Activated CD8-positive, alpha-beta memory T cell treated with anti-CD3 and anti-CD28 coated beads for 1 hour (primary cell): ENCODE measurements at places on chromosomes 2 and 18.

GRCh38 chr2:220504938-220505503, 877.6 kb downstream of the SLC4A3 start:
- DNase-seq: no peak

DNA sequence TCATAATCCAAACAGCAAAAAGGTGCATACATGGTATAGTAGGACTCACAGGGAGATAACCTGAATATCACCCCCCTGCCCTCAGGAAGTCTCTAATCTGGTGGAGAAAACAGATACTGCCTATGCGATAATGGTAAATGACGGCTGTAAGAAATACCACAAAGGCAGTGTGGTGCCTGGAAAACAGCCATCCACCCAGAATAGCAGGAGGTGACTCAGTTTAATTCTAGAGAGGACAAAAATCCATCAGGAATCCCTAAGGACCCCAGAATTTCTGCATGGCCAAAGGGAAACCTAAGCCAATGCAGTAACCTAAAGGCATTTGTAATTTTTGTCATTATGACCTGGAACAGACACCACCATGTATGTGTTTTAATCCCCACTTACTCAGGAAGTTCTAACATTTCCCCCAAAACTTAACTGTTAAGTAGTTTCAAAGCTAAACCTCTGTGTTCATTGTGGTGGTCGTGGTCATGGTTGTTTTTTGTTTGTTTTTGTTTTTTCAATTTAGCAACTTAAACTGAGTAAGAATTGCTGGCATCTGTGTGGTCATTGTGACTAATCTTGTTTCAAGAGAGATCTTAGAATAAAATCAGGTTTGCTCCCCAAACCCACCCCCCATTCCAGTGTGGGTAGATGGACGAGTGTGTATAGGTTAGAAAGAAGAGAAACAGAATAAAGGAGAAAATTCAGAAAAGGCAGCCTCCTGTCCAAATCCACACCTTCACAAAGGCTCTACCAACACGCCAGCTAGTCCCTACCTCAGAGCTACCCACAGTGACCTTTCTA, 121.5 kb upstream of the CDCA7 start:
- no peak for DNase-seq

DNA sequence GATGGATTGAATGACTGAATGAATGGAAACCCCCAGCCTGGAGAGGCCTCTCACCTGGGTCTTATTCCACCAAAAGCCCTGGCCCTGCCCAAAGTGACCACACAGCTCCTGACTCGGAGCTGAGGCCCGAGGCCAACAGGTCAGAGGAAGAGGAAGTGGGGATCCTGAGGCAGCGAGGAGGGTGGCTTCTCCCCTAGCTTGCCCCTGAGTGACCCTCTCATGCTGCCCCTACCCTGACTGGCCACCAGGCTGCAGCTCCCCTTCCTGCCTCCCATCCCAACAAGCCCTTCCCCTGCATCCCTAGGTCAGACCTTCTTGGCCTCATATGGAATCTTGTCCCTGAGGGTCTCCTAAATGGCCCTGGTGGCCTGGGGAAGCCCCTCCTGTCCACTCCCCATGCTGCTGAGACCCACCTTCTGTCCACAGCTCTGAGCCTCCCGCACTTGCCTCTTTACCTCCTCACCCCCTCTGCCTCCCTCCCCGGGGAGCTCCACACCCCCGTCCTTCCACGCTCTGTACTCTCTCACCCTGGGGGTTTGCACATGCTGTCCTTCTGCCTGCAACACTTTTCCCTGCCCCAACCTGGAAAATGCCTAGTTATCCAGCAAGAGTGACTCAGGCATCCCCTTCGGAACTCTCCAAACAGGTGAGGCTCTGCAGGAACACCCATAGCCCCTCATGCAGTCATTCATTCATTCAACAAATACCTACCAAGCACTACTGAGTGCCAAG, 134.8 kb upstream of the HDAC4 start:
- no peak for DNase-seq

GRCh38 chr18:44771956-44772917, 91.5 kb downstream of the SETBP1 start:
- no peak for DNase-seq

- DNase-seq: no peak
These were observed 4.1 kb downstream of the ABCG8 start for GRCh38 chr2:43842866-43843226.

DNA sequence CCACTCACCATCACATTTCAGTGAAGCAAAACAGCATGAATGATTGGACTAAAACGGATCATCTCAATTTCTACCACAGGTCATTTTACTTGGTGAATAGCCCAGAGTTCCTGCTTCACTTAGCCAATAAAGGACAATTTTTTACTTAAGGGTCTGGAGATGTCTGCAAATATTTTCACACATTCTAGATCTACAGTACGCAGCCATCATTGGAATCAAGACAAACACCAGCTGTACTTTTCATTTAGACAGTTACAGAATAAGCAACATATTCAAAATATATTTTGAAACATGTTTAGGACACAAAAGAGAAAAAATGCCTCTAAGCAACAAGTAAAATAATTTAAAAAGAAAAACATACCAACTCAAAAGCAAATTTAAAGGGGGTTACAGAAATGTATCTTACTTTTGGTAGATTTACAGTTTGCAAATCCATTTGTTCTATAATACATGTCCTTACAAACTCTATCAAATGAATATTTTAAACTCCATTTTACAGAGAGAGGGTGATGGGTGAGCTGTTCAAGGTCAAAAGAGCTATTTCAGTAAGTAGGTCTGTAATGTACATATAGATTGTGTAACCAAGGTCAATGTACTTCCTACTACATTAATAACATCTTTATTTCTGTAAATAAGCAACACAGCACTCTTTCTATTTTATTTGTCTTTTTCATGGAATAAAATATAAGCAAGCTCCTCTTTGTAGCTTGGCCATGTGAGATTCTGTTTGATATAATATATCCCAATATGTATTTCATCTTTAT, 13.4 kb downstream of the PPP1R1C start:
- DNase-seq: no peak

DNA sequence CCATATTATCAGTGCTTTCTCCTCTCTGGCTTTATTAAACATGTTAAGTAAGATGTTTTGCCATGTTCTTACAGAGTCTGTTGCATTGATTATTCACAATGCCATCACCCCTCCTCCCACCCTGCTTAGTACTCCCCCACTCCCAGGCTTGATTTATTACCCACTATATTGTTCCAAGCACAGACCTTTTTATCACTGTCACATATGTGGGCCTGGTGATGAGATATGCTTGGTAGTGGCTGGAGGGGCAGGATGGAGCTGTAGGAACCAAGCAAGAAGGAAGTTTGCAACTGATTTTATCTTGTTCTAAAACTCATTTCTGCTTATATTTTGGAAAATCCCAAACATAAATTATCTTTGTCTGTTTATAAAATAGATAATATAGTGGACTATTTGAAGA, 748.2 kb upstream of the CELF4 start:
- no peak for DNase-seq

GRCh38 chr2:100884145-100884621, 64.2 kb downstream of the NPAS2 start:
- DNase-seq: no peak

DNA sequence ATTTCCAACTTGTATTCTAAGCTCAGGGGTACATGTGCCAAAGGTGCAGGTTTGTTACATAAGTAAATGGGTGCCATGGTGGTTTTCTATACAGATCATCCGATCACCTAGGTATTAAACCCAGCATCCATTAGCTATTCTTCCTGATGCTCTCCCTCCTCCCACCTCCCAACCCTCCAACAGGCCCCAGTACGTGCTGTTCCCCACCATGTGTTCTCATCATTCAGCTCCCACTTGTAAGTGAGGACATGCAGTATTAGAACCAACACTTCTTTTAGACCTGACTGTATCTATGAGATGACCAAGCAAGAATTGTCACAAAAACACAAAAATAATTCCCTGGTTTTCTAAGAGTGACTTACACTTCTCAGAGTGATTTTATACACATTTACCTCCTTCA, 83.0 kb downstream of the VIT start:
- DNase-seq: no peak

- DNase-seq: no peak
These were observed 16.9 kb downstream of the EIF5B start for GRCh38 chr2:99354070-99354469.

GRCh38 chr18:79572093-79572780, 107.4 kb upstream of the CTDP1 start:
- no peak for DNase-seq

GRCh38 chr2:113117541-113118262, 9.7 kb upstream of the IL1RN start:
- DNase-seq: no peak

GRCh38 chr2:100747551-100747950, 72.4 kb upstream of the NPAS2 start:
- no peak for DNase-seq

DNA sequence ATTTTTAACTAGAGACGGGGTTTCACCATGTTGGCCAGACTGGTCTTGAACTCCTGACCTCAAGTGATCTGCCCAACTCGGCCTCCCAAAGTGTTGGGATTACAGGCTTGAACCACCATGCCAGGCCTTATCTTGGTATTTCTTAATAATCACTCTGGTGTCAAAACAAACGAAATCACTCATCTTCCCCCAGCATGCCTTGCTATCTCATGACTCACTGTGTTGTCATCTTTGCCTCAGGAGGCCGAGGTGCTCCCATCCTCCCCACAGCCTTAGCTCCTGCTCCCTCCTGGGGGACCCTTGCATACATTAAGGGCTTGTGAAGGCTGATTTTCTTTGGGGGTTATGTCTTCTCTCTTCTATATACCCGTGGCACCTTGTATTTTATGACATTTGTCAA, 250.1 kb upstream of the DPP10 start:
- DNase-seq: no peak

- DNase-seq: no peak
These were observed 84.1 kb downstream of the EPAS1 start for GRCh38 chr2:46381263-46381849.

GRCh38 chr2:238123218-238123971, 15.1 kb upstream of the KLHL30 start:
- DNase-seq: no peak

DNA sequence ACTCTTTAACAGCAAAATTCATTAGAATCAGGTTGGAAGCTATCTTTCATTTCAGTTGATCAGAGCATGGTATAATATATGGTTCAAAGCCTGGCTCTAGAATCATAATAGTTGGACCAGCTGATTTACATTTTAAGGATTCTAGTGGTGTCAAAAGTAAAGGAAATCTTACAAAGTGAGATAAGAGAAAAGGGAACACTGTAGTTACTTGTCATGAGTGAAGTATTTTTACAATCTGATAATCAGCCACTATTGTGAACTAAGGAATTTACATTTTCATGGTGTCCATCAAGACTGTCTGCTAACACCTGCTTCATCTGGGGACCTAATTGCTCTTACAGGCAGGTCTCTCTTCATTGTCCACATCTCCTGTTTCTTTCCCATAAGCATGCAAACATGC, 161.1 kb downstream of the SLC39A10 start:
- DNase-seq: no peak

DNA sequence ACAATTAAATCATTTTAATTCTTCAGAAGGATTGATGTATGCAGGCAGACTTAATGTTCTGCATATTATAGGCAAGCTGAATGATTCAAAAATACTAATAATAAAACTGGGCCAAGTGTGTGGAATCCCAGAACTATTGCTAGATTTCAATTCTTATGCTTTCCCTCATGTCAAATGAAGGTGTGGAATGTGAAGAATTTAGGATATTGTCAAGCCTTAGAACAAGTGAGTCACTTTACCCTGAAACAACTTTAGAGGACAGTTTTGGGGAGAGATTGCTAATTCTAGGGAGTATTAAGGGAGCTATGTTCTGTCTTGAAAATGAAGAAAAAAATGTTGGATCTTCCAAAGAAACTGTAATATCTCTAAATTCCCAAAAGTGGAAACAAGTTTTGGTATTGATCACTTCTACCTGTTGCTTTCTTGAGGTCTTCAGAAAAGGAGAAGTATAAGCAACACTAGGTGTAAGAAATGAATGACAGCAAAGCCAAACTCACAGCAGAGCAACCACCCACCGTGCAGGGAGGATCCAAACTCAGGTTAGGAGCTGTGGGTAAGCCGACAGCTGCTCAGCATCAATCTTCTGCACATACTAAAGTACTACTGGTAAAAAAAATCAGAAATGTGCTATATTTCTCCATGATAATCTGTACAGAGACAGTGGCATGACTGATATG, 818.1 kb downstream of the SLC4A3 start:
- no peak for DNase-seq

DNA sequence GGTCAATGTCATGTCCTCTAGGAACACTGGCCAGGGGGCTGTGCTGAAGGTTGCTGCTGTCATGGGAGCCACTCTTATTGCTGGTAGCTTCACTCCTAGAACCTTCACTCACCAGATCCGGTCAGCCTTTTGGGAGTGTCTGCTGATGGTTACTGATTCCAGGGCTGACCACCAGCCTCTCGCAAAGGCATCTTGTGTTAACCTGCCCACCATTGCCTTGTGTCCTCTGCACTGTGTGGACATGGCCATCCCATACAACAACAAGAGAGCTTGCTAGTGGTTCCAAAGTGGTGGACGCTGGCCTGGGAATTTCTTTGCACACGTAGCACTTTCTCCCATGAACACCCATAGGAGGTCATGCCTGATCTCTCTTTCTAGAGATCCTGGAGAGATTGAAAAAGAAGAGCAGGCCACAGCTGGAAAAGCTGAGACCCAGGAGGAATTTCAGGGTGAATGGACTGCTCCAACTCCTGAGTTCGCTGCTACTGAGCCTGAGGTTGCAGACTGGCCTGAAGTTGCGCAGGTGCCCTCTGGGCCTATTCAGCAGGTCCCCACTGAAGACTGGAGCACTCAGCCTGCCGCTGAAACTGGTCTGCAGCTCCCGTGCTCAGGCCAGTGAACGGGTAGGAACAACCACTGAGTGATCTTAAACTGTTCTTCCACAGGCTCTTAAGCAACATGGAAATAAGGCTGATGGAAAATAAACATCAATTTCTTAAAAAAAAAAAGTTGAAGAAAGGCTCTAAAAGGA, 18.7 kb upstream of the C2orf80 start:
- no peak for DNase-seq

GRCh38 chr2:148501545-148501944, 143.0 kb upstream of the EPC2 start:
- DNase-seq: no peak

- DNase-seq: no peak
These were observed 85.9 kb upstream of the CCBE1 start for GRCh38 chr18:59783138-59783537.

DNA sequence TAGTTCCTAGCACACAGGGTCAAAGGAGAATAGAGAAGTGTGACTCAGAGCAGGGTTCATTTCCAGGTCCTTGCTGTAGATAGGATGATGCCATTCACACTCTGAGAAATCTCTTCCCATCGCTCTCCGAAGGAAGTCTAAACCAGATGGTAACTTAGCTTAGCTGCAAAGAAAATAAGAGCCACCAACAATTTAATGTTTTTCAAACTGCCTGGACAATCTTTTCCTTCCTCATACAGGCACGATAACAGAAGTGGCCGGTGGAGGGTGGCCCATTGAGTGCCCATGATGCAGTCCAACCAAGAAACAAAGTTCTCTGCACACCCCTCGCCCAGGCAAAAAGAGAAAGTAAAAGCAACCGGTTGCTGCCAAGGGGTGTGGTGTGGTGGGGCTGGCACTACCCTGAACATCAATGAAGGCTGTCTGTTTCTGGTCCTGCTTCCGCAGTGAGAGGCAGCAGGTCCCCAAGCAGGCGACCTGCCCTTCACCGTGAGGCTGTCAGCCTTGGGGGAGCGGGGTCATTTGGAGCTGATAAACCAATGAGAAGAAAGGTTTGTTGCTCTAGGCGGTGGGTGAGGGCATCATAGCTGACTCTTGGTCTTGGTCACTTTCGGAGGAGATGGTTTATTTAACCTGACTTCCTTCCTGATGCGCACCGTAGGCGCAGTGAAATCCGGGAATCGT, 105.6 kb upstream of the CD302 start:
- DNase-seq: peak; percentile 27

- no peak for DNase-seq
These were observed 1.2 kb downstream of the CFLAR start for GRCh38 chr2:201116959-201117734.
